A375 (cell line): ENCODE measurements at places on chromosomes 3 and 15. TPM values are rescaled to one million over a fixed set of nuclear protein-coding genes. Genes with fewer than 3 reads are reported as not detected.

Gene ZBED2
- total RNA-seq, result not detected in 2 replicates

Gene EFHB
- 0.23 and 1.2 TPM in 2 replicates for total RNA-seq

Gene C3orf20
- total RNA-seq, result not detected in 2 replicates

Gene SERINC4
- 0.08 and 0.23 TPM in 2 replicates for total RNA-seq

Gene COL6A5
- total RNA-seq, result not detected in 2 replicates

Gene GNL3
- total RNA-seq, result 286 and 339 TPM in 2 replicates

Gene TNIK
- 5.2 and 5.8 TPM in 2 replicates for total RNA-seq

Gene BNC1
- 2.3 and 3.1 TPM in 2 replicates for total RNA-seq

Gene TGM4
- 0.80 TPM in 1 of 2 replicates, not detected in the other for total RNA-seq

Gene PLCD1
- total RNA-seq, result 6.8 and 7.2 TPM in 2 replicates
